ENCODE measurements at places on chromosomes 7 and 10.

GRCh38 chr10:133096616-133097269 lies 9.0 kb downstream of the ADGRA1 start:
- no peak for DNase-seq

DNA sequence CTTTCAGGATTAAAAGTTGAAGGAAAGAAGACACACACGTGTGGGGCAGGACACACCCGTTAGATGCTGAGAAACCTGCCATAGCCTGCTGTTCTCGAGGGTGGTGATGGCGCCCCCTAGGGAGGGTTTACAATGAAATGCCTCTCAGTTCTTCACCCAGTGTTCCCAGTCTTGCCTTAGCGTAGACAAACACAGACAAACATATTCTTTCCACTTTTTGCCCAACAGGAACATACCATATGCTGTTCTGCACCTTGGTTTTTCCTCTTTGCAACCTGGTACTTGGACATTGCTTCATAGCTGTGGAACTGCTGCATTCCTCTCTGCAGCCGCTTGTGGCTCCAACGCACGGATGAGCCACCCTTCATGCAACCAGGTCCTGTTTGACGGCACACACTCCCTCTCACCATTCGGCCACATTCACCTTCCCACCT lies 23.3 kb upstream of the HSPA12A start:
- DNase-seq = peak; percentile 24

DNA sequence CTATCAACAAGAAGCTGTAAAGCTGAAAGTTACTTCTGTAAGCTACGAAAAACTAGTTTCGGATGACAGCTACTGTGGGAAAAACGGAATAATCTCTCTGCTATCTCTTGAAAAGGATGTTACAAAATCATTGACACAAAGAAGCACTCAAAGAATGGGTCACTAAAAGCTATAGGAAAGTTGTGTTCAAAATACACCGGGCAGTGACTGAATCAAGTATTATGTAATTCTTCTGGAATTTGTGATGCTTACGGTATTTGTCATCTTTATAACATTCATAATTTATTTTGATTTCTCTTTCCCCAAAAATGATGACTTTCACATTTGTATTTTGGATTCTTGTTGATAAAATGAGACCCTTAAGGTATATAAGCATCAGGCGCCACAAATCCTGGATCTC lies 112.1 kb upstream of the KLF6 start:
- DNase-seq = peak; percentile 60

GRCh38 chr7:1939434-1940401 lies 269.6 kb downstream of the ELFN1 start:
- DNase-seq = no peak

GRCh38 chr7:2924866-2925840 lies 81.0 kb upstream of the GNA12 start:
- DNase-seq = peak; percentile 10

All from fibroblast of the aortic adventitia (primary cell).